ENCODE measurements at places on chromosomes 13 and 19.

- no peak for DNase-seq
Measured at GRCh38 chr13:110277357-110277975, 29.5 kb downstream of the COL4A1 start.

GRCh38 chr13:84607261-84608013 lies 725.2 kb upstream of the SLITRK1 start:
- no peak for DNase-seq

GRCh38 chr13:104198801-104199200 lies 1132.6 kb upstream of the SLC10A2 start:
- no peak for DNase-seq

DNA sequence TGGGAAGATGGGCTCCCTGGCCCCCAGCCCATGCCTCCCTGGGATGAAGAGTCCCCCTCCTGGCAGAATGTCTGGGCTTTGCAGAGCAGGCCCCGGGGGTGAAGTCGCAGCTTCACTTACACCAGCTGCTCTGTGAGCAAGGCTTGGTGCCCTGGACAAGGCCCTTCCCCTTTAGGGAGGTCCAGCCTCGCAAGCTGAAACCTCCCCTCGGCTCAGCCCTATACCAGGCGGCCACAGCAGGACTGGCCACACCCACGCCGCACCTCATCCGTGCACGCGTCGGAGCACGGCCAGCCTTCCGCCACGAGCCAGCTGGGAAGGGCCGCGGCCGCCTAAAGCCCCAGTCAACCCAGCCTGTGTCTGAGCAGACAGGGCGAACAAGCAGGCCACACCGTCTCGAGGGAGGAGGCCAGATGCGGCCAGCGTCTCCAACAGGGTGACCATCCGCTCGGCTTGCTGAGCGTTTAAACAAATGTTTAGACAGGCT lies 83.2 kb upstream of the MCF2L start:
- DNase-seq: no peak

- DNase-seq: no peak
Measured at GRCh38 chr13:102692491-102692826, 2.4 kb downstream of the METTL21C start.

DNA sequence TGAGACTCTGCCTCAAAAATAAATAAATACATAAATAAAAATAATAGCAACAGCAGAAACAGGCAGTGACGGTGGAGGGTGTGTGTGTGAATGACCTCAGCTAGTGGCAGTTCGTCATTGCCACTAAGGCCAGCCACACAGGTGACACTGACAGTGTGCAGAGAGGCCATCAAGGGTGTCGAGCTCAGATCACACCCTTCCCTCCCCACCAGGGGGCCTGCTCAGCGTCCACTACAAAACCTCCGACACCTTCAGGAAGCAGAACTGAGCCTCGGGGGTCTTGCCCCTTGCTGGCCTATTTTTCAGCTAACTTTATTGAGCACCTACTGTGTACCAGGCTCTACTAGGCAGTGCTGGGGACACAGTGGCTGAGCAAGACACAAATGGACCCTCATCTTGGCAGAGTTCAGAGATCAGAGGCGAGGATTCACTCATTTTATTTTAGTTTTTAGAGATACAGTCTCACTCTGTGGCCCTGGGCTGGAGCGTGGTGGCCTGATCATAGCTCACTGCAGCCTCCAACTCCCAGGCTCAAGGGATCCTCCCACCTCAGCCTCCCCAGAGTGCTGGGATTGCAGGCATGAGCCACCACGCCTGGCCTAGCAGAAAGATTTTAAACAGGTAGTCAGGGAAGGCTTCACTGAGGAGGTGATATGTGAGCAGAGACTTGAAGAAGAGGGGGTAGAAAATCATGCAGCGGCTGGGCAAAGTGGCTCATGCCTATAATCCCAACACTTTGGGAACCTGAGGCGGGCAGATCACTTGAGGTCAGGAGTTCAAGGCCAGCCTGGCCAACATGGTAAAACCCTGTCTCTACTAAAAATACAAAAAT lies 30.3 kb upstream of the SEMA6B start:
- DNase-seq: no peak

GRCh38 chr19:13979244-13979615 lies 26.9 kb downstream of the RFX1 start:
- DNase-seq: no peak

GRCh38 chr13:113649212-113649611 lies 8.8 kb downstream of the ATP4B start:
- no peak for DNase-seq

Measured in stimulated activated CD4-positive, alpha-beta T cell treated with anti-CD3 and anti-CD28 coated beads, Interleukin-1b, Interleukin-23, amount 100 ng/mL, for 1 hour (primary cell).